ENCODE measurements at places on chromosomes 4 and X.

DNA sequence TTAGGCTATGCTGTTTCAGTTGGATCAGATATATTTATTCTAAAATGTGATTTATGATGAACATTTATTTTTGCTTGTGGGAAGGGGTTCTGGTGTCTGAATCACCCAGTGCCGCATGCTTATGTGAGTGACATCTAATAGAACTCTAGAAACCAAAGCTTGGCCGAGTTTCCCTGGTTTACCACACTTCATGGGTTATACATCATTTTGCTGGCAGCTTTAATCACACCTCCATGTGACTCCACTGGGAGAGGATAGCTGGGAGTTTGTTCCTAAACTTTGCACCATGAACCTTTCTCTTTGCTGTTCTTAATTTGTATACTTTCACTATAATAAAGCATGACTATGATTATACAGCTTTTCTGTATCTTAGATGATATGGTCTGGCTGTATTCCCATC is 382.9 kb downstream of the INPP4B start:
- DNase-seq, result no peak

DNA sequence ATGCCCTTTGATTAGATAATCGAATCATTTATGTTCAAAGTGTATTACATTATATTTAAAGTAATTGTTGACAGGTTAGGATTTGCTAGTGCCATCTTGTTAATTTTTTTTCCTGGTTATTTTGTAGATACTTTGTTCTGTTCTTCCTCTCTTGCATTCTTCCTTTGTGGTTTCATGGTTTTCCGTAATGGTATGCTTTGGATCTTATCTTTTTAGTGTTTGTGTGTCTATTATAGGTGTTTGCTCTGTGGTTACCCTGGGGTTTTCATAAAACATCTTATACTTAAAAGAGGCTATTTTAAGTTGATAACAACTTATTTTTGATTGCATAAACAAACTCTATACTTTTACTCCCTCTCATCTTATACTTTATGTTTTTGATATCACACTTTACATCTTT is 108.2 kb upstream of the SRD5A3 start:
- no peak for DNase-seq

- DNase-seq, result peak; percentile 63
Observed at GRCh38 chrX:46837558-46838485, 979 bp downstream of the RP2 start.

DNA sequence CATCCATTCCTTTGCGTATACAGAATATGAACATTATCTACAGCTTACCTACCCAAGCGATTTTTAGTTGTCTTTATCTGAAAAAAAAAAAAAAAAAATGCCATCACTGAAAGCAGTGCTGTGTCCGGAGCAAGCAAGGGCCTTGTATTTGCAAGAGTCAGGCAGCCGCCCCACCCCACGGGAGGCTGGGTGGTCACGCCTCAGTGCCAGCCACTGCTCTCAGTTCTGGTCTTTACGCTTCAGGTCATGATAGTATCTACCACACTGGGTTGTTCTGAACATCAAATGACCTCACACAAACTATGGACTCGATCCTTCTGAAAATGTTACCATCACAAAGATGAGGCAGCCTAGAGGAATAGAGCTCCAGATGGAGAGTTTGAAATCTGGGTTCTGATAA is 62.7 kb upstream of the HELT start:
- DNase-seq, result no peak

DNA sequence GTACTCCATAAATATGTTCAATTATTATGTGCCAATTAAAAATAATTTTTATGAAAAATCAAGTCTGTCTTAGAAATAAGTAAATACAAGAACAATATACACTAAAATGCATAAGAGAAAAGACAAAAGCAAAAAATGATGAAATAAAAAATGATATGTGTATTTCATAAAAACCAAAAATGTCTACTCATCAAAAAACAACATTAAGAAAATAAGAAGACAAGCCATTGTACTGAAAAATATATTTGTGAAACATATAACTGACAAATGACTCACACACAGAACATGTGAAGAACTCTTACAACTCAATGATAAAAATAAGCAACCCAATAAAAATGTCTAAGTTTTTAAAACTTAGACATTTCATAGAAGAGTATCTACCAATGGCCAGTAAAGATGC is 34.1 kb upstream of the ENOX2 start:
- no peak for DNase-seq

DNA sequence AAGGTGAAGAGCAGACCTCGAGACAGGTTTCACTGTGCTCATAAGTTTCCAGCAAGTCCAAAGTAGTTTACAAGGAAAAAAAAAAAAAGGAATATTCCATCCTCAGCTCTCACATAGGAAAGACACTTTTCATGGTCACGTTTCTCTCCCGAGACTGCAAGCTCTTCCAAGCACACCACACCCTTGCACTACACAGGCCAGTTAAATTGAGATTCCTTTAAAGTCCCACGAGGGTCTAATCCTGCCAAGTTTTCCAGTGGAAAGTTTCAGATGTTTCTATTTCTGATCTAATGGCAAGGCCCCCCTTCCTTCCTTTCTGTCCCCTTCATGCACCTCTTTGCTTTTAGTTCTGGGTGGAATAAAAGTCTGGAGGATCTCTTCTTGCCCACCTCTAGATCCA is 67.9 kb upstream of the PCDH19 start:
- DNase-seq, result no peak

GRCh38 chr4:87007528-87008446 is 73.0 kb downstream of the AFF1 start:
- DNase-seq, result peak; percentile 72

- no peak for DNase-seq
Observed at GRCh38 chr4:85474356-85474755, 594 bp upstream of the ARHGAP24 start.

GRCh38 chr4:8402181-8402597 is 38.3 kb downstream of the ACOX3 start:
- DNase-seq, result no peak

DNA sequence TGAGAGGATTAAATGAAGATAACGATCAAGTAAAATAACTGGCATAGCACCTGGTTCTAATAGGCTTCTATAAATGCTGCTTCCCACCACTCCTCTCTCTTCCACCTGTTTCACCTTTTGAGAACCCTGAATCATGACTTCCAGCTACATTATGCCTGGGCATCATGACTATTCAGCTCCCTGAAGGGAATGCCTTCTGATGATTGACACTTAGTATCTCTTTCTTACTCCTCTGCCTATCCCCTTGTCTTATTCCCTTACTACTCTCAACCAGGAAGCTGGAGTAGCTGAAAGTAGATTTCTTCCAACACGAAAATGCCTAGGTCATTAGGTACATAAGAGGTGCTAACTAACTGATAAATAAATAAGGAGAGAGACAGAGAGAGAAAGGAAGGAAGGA is 24.7 kb upstream of the CXCL8 start:
- no peak for DNase-seq

DNA sequence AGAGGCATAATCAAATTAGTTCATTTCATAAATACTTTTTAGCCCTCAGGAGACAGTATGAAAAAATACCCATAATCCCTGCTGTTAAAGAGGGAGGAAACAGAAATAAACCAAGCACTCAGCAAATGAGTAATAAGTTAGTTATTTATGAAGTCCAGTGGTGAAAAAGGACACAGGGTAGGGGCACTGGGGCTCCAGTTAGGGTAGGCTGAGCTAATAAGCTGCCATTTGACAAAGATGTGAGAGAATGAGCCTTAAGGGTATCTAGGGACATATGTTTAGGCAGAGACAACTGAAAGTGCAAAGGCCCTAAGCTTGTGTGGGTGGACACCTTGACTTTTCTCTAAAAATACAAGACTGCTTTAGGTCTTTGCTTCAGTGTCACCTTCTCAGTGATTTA is 94.4 kb downstream of the IL15 start:
- DNase-seq, result no peak

DNA sequence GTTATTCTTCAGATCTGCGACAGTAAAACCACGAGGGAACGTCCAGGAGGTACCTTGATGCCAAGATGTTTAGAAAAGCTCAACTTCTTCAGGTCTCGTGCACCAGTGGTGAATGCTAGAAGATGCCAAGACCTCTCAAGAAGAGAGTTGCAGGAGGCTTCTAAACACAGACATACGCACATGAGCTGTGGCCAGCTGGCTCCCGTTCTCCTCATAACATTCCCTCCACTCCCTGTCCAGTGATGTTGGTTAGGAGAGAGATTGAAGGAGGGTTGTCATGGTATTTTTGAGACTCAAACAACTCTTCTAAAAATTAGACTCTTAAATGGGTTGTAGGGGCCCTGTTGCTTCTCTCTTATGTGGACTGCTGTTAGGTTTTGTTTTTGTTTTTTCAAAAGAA is 184.3 kb downstream of the QDPR start:
- no peak for DNase-seq

DNA sequence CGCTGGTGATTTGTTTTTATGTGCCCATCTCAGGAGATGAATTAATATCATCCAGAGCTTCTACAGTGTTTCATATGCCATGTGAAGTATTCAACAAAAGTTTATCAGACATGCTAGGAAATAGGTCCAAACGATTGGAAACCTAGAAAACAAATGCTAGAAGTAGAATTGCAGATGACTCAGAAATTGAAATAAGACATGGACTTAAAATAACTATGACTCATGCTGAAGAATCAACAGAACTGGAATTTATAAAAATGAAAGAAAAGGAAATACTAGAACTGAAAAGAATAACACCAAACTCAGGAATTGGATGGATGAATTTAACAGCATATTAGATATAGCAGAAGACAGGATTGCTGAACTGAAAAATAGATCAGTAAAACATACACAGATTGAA is 172.7 kb upstream of the GIMD1 start:
- peak; percentile 52 for DNase-seq

DNA sequence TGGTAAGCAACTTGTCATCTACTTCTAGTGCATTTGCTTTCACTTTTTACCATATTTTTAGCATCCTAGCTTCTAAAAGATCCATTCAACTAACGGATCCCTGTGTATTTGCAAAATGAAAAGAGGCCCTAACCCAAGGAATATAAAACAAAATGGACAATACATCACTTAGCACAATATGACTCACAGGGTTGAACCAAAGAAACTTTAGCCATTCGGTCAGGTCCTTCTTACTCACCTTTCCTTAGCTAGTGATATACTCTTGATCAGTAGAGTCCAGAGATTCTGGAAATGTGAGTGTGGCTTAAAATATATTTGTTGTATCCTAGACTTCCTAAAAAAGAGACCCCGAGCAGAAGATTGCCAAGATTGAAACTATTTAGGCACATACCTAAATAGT is 19.5 kb downstream of the TMPRSS11E start:
- DNase-seq, result peak; percentile 31

GRCh38 chrX:12686331-12686730 is 104.9 kb upstream of the PRPS2 start:
- DNase-seq, result no peak

- peak; percentile 59 for DNase-seq
Observed at GRCh38 chr4:89434364-89434988, 126.9 kb upstream of the GPRIN3 start.

- no peak for DNase-seq
Observed at GRCh38 chrX:3788494-3789233, 75.2 kb upstream of the PRKX start.

GRCh38 chrX:120857240-120857639 is 18.4 kb downstream of the CT47B1 start:
- DNase-seq, result no peak

DNA sequence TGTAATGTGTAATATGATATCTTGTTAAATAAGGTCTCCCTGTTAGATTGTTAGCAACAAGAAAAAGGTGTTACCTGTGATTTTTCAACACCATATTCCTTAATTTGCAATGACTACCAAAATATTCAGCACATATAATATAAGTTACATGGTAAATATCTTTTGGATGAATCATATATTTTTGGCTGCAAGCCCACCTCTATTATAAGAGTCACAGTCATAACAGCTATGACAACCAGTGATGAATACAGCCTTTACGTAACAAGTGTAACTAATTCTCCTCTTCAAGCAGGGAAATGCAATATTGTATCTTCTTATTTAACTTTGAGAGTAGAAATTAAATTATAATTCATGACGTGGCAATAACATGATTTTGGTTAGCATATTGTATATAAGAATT is 187.0 kb downstream of the NLGN4X start:
- no peak for DNase-seq

GRCh38 chr4:163693776-163694175 is 199.3 kb downstream of the TMA16 start:
- peak; percentile 53 for DNase-seq

- DNase-seq, result no peak
Observed at GRCh38 chr4:184114431-184114830, 103.2 kb downstream of the ENPP6 start.

GRCh38 chr4:79621061-79621460 is 213.0 kb upstream of the GK2 start:
- no peak for DNase-seq

- peak; percentile 16 for DNase-seq
Observed at GRCh38 chr4:80336582-80336981, 1.1 kb downstream of the CFAP299 start.

DNA sequence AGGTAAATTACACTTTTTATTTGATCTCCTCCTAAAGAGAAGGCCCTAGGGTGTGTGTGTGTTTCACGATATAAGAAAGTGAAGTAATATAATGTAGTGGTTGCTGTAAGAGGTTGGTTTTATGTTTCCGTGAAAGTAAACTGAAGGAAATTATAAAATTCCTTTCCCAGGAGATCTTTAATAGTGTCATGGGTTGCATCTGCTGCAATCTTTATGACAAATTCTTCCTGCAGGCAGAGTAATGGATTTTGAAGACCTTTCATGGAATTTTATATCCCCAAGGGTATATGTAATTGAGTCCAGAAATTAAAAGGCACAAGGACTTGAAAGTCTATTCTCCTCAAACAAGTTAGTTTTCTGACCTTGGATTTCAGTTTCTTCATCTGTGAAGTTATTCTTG is 538.6 kb downstream of the ANKRD50 start:
- no peak for DNase-seq

DNA sequence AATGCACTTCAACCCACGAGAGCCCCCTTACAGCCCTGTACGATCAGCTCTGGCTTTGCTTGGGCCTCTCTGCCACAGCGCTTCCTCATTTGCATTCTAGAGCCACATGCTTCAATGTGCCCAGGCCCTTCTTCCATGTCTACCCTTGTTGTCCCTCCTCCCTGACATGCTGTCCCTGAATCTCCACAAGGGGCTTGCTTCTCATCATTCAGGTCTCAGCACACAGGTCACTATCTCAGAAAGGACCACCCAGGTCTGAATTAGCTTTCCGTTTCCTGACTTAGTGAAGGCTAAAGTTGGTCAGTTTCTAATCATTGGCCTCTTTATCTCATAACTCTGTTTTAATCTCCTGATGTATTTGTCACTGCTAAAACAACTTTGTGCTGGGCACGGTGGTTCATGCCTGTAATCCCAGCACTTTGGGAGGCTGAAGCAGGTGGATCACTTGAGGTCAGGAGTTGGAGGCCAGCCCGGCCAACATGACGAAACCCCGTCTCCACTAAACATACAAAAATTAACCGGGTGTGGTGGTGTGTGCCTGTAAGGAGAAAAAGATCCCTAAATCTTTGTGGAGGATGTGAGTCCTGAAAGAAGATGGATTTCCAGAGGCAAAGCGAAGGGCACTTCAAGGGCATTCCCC is 17.9 kb upstream of the SLC34A2 start:
- DNase-seq, result no peak

DNA sequence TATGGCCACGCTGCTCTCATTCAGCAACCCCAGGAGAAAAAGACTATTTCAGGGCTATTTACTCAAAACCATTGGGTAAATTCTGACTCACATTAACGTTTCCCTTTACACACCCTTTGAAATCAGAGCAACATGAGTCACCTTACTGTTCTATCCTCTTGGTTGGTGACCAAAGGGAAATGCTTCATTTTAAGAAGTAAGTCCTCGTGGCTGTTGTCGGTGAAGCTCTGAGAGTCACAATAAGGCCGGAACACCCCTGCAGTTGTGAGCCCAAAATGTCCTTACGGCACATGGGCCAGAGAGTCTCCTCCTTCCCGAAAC is 56.3 kb upstream of the SPRY1 start:
- peak; percentile 85 for DNase-seq

GRCh38 chrX:134144231-134144630 is 92.8 kb upstream of the CCDC160 start:
- DNase-seq, result peak; percentile 23
